Stimulated activated CD4-positive, alpha-beta T cell treated with anti-CD3 and anti-CD28 coated beads, Interleukin-1b, Interleukin-23, amount 100 ng/mL, for 48 hours (primary cell): ENCODE measurements at places on chromosomes 3 and 15.

DNA sequence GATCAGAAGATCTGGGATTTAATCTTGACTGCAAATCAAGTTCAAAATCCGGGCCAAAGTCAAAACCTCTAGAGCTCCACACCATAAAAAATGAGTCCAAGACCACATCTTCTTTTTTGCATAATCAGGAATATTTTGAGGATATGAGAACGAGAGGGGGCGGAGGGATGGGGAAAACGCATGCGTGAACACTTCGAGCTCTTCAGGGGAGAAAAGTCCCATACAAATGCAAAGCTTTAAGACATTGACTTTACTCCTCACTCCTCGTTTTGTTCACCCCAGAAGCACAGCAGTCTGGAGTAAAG, 68.2 kb downstream of the SUMF1 start:
- no peak for DNase-seq

DNA sequence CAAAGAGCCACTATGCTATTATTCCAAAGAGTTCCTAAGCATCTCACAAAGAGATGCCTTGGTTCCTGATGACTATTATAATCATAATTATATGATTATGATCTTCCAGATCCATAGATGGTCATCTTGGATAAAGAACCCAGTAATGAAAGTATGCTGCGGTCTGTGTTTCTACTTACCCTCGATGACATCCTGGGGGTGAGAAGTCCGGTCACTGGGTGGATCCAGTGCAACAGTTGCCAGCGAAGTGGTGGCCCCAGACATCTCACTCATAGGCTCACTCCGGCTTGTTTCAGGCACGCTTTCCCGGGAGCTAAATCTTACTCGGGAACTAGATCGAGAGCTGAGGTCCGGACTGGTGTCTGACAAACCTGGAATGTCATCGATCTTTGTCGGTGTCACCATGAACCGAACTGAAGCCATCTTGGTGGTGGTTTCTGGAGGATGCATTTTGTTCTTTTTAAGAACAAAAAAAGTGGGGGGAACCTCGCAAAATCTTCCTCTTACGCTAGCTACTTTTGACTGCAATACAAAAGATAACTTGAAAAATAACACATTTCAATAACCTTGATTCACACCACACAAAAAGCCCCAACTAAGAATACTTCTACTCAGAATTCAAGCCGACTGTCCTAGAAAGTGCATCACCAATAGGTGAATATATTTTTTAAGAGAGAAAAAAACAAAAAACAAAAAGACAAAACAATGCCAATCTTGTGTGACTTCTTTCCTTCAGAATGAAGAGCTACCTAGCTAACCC, 1.2 kb downstream of the SLC12A6 start:
- DNase-seq, result no peak

GRCh38 chr3:52053307-52054304, 2.8 kb downstream of the DUSP7 start:
- DNase-seq, result peak; percentile 51

- peak; percentile 80 for DNase-seq
Observed at GRCh38 chr3:49165771-49166751, at the start of gene CCDC71. CCDC71 (minus strand) TSS chr3:49166331; CDS start chr3:49164208, 2,123 bp downstream.

DNA sequence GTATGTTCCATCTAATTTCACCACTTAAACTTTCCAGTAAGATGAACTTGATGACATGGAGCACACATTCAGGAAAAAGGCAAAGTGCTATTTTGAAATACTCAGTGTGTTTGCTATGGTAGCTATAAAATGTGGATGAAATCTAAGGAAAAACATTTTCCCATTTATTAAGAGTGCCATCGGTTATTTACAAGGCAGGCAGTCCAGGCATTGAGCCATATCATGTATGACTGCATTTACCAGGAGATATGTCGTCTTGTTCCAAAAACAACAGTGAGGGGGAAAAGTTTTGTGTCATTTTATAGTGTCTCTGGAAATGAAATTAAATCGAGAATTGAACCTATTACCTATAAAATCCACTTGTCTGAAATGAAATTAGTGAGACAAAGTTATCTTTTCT, 13.7 kb downstream of the ANXA2 start:
- no peak for DNase-seq

DNA sequence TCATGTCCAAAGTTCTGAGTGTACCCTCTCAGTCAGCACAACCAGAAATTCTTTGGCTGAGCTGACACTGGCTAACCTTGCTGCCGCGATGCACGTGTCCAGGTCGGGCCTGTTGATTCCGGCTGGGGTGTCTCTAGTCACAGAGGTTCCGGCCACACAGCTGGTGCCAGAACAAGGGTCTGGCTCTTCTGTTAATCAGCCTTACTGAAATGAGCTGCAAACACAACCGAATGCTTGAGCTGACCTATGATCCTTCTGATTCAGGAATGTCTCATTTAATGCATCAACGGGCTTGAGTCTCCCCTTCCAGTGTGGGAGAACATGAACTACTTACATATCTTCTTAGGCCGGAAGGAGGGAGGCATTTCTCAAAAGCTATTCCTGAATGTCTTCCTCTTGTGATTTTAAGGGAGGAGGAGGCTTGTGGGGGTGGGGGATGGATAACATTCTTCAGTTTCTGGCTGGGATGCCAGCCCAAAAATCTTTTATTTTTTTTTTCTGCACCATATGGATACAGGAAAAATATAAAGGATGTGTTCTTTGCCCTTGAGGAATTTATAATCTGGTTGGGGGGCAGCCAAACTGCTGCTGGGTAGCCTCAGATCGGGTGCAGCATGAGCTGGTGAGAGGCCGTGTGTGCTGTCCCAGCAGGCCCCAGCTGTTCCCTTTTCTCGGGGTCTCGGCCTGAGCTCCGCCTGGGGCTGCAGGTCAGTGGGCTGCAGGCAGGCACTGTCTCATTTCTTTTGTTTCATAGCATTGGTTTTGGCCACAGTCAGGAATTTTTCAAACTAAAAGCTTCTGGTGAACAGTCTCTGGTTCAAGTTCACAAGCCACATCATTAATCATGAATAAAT, 319.1 kb upstream of the TBL1XR1 start:
- DNase-seq, result no peak

- DNase-seq, result no peak
Observed at GRCh38 chr3:46449755-46450552, 14.8 kb downstream of the LTF start.

DNA sequence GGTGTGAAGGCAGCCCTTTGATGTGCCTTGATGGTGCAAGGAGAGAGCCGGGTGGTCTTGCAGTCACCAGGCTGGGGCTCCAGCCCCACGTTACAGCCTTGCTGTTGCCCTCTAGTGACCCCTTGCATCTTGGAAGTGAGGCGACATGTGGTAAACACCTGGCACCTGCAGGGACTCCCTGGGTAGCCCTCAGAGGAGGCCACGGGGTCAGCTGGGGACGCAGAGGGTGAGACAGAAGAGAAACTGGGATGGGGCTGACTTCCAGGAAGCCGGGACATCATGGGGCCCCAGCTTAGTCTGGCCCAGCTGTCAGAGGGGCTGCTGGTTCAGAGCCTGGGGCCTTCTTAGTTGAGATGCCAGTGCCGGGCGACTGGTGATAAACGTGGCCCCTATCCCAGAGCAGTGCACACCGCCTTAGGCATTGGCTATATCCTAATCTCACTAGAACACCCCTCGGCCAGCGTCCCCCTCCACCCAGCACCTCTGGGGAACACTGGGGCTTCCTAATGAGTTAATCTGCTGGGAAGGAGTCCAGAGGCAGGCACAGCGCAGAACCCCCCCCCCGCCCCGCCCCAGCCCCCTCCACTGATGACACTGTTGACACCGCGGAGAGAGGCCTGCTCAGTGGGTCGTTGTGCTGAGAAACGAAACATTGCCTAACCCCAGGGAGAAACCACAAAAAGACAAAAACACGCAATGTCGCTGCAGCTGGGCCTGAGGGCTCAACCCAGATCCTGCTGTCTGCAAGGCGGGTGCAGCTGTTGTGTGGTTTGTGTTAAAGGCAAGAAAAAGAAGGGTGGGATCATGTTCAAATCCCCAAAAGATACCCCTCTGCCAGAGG, 60.5 kb upstream of the KLF13 start:
- peak; percentile 69 for DNase-seq

- DNase-seq, result peak; percentile 57
Observed at GRCh38 chr3:45929042-45929679, 14.1 kb upstream of the CXCR6 start.

GRCh38 chr15:86701611-86701963, 621.9 kb downstream of the AGBL1 start:
- no peak for DNase-seq

DNA sequence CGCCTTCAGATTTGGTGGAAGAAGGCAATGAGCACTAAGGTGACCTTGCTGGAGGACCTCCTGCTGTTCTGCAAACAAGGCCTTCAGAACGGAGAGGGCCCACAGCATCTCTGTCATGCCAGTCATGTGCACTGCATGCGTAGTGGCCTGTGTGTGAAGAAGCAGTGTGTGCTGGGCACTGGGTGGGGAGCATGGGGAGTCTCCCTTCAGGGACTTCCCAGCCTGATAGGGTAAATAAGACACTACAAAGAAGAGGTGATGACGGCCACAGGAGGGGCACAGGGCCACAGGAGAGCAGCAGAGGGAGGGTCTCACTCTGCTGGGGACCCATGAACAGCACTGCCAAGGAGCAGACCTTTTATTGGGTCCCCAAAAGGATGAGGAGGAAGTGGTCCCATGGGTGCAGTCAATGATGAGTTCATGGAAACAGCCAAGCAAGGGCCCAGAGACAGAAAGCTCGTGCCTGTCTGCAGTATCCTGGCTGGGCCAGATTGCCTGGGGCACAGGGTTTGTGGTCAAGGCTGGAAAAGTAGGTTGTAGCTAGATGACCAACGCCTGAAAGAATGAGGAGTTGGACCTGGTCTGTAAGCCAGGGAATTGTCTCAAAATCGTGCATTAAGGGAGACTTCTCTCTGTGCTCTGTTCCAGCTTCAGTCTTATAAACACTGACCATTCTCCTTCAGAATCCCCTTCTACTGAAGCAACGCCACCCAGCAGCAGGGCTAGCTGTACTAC, 67.8 kb upstream of the SEC61A1 start:
- DNase-seq, result no peak

GRCh38 chr15:71654042-71654719, 156.2 kb upstream of the NR2E3 start:
- DNase-seq, result no peak

- no peak for DNase-seq
Observed at GRCh38 chr3:100159331-100160153, 45.2 kb upstream of the FILIP1L start.

GRCh38 chr15:89360294-89360971, 25.8 kb upstream of the POLG start:
- no peak for DNase-seq

DNA sequence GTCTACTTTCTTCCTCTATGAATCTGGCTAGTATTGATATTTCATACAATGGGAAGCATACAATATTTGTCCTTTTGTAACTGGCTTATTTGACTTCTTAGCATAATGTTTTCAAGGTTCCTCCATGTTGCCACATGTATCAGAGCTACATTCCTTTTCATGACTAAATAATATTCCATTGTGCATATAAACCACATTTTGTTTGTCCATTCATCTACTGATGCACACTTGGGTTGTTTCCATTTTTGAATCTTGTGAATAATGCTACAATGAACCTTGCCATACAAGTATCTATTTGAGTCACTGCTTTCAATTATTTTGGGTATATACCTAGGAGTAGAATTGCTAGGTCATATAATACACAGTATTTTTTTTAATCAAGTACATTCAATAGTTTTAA, 38.0 kb downstream of the OSBPL10 start:
- DNase-seq, result no peak

DNA sequence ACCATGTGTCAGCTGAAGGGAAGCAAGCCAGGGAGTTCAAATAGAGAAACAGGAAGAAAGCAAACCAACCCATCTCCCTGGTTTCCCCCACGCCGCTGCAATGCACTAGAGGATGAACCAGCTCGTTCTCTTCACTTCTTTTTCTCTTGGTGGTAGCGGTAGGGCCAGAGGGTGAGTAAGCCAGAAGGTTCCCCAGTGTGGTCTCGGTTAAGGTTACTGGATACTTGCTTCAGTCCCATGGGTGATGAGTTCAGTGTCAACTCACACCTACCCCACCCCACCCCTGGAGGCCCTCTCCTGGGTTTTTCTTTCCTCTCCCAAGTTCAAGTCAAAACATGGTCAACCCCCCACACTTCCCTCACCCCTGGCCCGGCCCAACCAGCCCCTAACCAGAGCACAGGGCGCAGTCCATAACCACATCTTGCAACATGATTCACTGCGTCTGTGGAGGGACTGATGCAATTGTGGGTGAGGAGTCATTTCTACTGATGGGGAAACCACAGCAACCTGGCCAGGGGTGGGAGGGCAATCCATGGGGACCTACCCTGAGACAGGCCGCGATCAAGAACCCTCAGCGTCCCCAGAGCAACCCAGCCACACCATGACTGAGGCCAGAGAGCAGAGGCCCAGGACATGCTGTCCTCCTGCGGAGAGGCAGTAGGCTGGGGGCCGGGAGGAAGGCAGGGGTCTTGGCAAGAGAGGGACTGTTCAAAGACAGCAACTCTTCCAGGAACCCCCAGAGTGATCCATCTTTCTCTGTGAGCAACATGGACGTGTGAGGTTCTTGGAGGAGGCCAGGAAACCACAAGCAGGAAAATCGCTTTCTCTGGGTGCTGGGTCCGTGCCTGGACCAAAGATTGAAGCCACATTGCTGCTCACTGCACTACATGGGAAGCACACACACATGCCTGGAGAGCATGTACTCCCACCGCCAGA, 276.6 kb downstream of the UACA start:
- peak; percentile 93 for DNase-seq

GRCh38 chr3:172142051-172142863, 102.9 kb downstream of the FNDC3B start:
- no peak for DNase-seq

GRCh38 chr15:24848050-24848449, 106.7 kb upstream of the SNRPN start:
- no peak for DNase-seq

DNA sequence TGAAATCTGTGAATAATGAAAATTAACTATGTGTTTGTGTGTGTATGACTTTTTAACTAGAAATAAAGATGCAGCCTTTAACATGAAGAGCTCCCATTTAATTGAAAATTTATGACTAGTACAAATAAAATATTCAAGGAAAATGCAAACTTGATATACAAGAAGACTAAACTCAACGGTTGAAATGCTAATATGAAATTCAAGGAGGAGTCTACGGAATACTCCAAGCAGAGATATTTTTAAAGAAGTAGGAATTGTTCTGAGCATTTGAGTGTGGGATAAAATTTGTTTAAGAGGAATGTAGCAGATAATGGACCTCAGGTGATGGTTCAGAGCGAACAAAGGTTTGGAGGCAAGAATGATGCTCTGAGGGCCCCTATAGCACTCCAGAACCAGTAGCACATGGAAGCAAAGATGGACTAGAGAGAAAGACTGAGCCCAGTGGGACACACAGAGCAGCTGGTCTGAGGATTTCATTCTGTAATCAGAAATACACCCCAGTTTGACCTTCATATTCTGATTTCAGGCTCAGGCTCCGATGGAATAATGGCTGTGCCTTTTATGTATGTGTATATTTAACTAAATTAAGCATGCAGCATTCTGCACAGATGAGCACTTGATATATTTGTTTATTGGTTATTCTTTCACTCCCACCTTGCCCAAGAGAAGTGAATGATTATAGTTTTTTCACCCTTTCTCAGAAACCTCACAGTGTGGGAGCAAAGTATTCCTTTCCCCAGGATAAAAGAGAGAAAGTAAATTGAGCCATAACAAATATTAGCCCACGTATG, 227.1 kb downstream of the ZPLD1 start:
- DNase-seq, result no peak
